ENCODE measurements at places on chromosomes 2 and 18. TPM values are rescaled to one million over a fixed set of nuclear protein-coding genes. Genes with fewer than 3 reads are reported as not detected.

DNA sequence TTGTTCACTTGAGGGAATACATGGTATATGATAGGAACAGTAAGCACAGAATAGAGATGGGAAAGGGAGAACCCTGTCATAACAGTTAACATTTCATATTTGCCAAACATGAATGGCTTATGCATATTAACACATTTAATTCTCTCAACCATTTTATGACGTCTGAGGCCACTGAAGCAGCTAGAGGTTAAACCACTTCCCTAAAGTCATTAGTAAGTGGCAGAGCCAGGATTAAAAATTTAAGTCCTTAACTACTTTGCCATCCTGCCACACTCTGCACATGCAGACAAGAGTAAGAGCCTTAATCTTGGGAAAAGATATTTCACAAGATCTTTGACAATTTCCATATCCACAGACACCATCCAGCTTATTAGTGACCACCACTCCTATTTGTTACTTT, 2.1 kb downstream of the LIPT1 start:
- DNase-seq: no peak

DNA sequence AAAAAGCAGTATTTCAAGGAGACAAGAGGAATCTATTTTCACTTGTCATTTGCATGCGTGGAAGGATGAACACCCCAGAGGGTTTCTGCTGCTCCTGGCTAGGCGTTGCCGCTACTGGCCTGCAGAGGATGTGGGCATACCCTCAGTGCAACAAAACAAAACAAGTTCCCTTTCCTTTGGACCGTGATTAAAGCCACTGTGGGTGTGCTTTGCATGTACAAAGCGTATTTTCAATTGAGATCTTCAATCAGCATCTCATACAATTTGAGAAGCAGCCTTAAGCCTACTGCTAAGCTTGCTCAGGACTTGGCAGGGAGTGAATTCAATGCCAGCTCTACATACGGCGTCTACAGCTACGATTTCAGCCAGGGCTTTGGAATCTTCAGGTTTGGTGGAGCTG, 298.4 kb downstream of the LPIN1 start:
- peak; percentile 46 for DNase-seq

DNA sequence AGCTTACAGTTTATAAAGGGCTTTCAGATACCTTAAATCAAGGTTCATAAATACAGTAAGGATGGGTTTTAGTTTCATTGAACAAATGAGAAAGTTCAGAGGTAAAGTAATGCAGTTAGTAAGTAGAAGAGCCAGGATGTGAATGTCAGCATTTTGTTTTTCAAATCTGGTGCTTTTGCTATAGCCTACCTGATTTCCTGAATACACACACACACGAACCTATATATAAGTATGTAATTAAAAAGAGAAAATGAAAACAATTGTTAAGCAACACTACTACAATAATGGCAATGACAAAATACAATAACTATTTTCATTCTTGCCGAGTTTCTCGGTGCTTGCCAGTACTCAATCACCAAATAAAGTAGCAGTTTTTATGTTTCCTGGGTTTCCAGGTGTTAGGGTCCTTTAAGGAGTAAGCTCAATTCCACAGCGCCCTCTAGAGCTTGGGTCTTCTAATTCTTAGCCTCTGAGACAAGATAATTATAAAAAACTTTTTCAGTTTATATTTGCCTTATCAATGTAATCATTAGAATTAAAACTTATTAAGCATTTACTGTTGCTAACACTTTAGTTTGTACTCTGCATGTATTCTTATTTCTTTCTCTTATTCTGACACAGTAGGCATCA, 512.9 kb upstream of the ACVR2A start:
- DNase-seq: peak; percentile 10

GRCh38 chr18:63078471-63078870, 241.1 kb downstream of the BCL2 start:
- no peak for DNase-seq

- DNase-seq: no peak
Measured at GRCh38 chr2:10170256-10170655, 47.7 kb downstream of the RRM2 start.

- no peak for DNase-seq
Measured at GRCh38 chr18:54416436-54416835, 58.7 kb downstream of the C18orf54 start.

GRCh38 chr2:206368933-206369569, 74.3 kb upstream of the ADAM23 start:
- no peak for DNase-seq

DNA sequence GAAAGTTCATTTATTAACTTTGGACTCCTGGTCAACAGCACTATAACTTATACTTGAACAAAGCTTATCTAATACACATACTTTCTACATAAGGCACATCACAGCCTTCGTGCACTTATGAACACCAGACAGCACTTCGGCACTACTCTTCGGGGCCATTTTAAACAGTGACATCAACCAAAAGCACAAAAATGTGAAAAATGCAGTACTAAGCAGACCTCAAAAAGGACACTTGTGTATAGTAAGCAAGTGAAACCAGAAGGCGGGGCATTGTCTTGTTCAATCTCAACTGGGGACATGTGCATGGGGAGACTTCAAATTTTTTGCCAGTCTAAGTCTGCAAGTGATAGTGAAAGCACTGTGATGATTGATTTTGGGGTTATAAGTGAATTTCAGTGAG, 163.0 kb downstream of the NCKAP5 start:
- no peak for DNase-seq

DNA sequence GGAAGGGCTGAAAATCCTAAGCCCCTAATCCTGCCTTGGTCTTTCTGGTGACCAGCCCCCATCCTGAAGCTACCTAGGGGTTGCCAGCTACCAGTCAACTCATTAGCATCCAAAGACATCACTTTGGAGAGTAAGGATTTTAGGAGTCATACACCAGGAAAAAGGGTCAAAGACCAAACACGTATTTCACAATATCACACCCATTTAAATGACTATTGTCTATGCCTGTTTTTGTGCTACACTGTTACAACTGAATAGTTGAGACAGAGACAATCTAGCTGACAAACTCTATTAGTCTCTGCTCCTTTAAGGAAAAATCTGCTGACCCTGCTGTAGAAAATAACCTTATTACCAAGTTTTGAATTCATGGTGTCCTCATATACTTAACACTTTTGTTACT, 21.0 kb upstream of the RBBP8 start:
- no peak for DNase-seq

- DNase-seq: no peak
Measured at GRCh38 chr2:73952499-73953446, 26.1 kb downstream of the DGUOK start.

DNA sequence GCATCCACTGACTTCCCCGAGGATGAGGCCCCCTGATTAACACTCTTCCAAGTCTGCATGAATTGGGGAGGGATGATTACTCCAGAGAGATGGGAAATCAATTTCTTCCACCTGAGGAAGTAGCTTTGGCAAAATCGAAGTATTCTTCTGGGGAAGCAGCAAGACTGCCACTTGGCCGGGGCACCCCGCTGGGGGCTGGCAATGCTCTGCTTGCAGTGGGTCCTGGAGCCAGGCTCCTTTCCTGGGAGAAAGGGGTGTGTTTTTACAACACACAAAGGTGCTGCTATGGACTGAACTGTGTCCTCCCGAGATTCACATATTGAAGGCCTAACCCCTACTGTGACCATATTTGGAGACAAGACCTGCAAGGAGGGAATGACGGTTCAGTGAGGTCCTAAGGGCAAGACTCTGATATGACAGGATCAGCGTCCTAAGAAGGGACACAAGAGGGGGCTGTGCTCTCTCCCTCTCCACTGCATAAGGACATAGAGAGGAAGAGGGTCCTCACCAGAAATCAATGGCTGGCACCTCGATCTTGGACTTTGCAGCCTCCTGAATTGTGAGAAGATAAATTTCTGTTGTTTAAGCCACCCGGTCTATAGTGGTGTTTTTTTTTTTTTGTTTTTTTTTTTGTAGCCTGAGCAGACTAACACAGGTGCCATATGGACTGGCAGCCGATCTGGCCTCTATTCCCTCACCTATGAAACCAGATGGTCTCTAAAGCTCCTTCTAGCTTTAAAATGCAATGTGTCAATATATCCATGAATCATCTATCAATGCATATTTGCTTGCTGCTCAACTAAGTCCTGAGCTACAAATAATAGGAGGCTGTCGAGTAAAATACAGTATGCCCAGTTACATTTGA, 3.6 kb upstream of the SMARCAL1 start:
- no peak for DNase-seq

- DNase-seq: no peak
Measured at GRCh38 chr2:128646691-128647090, 328.0 kb upstream of the HS6ST1 start.

Gene SERPINB7
- polyA plus RNA-seq: not detected

Gene CHST9
- polyA plus RNA-seq: not detected

Gene CTAGE1
- polyA plus RNA-seq: not detected

Gene DUSP19
- polyA plus RNA-seq: 0.91 TPM

Gene MARCHF4
- polyA plus RNA-seq: 0.19 TPM

Gene TMEFF2
- polyA plus RNA-seq: not detected

Gene UCN
- 0.66 TPM for polyA plus RNA-seq

Gene KIF1A
- not detected for polyA plus RNA-seq

Gene C2orf78
- not detected for polyA plus RNA-seq

Gene PREB
- 105 TPM for polyA plus RNA-seq
